Epithelial cell of umbilical artery (primary cell): ENCODE measurements at places on chromosomes 13 and 19. TPM values are rescaled to one million over a fixed set of nuclear protein-coding genes. Genes with fewer than 3 reads are reported as not detected.

The C19orf73 gene
- total RNA-seq = 0.32 and 0.76 TPM in 2 replicates

The IGLON5 gene
- not detected in 2 replicates for total RNA-seq

The MYO1F gene
- 0.15 TPM in 1 of 2 replicates, not detected in the other for total RNA-seq

The POSTN gene
- 2.6 and 4.4 TPM in 2 replicates for total RNA-seq

The KCTD4 gene
- total RNA-seq = not detected in 2 replicates

The ZNF723 gene
- not detected in 2 replicates for total RNA-seq

The ZNF837 gene
- total RNA-seq = 1.2 and 2.9 TPM in 2 replicates

The NLRP7 gene
- total RNA-seq = not detected in 2 replicates

The CRX gene
- not detected in 2 replicates for total RNA-seq

The FUT1 gene
- total RNA-seq = 5.5 and 6.4 TPM in 2 replicates

The ZNF568 gene
- total RNA-seq = 5.5 and 7.0 TPM in 2 replicates

The ERICH4 gene
- total RNA-seq = not detected in 2 replicates

The FPR1 gene
- total RNA-seq = not detected in 2 replicates

The SHISA7 gene
- total RNA-seq = not detected in 2 replicates

The HOMER3 gene
- 101 and 165 TPM in 2 replicates for total RNA-seq
